ENCODE measurements at places on chromosomes 13 and 19. TPM values are rescaled to one million over a fixed set of nuclear protein-coding genes. Genes with fewer than 3 reads are reported as not detected.

Gene TRPC4
- not detected for total RNA-seq

Gene PSPN
- total RNA-seq: 0.95 TPM

Gene SBSN
- not detected for total RNA-seq

Gene SLITRK6
- total RNA-seq: not detected

Gene ARRDC5
- total RNA-seq: not detected

Gene CYP2A7
- total RNA-seq: not detected

Gene CEACAM1
- total RNA-seq: 9.6 TPM

Gene ANKLE1
- total RNA-seq: 0.69 TPM

Data from HepG2 (cell line).